ACHN (cell line): ENCODE measurements at places on chromosomes 2 and 18.
A peak's percentile ranks its signal among the peaks of the same experiment; 100 is the strongest.

DNA sequence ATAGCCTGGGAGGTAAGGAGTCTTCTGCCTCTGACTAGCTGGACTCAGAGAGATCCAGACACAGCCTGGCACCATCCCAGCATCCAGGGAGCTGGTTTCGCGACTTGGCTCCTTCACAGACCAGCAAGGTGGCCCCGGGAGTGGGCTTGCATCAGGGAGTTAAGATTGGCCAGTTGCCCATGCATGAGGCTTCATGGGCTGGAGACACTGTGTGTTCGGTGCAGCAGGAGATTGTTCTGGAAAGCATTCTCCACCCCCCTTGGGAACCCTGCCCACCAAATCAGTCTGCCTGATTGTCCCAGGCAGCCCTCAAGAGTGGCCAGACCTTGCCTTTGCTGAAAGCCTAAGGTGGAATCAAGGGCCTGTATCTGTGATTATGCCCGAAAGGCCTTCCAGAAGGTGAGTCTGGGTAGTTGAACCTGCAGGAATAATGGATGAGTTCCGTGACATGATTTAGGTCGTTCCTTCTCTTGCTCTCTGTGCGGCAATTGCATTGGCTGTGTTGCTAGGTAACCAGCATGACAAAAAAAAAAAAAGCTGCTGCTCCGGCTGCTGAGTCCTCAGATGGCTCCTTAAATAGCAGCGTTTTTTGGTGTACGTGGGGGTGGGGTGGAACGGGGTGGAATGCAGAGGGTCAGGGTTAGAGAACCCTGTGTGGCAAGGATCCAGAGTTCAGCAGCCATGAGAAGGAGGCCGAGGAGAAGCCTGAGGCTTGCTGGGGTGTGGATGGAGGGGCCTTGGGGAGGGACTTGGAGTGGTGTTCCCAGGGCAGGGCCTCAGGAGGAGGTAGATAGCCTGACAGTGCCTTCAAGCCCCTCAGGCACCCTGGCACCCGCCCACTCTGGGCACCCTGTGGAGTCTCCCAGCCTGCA, 93.0 kb upstream of the MCFD2 start:
- DNase-seq = no peak

DNA sequence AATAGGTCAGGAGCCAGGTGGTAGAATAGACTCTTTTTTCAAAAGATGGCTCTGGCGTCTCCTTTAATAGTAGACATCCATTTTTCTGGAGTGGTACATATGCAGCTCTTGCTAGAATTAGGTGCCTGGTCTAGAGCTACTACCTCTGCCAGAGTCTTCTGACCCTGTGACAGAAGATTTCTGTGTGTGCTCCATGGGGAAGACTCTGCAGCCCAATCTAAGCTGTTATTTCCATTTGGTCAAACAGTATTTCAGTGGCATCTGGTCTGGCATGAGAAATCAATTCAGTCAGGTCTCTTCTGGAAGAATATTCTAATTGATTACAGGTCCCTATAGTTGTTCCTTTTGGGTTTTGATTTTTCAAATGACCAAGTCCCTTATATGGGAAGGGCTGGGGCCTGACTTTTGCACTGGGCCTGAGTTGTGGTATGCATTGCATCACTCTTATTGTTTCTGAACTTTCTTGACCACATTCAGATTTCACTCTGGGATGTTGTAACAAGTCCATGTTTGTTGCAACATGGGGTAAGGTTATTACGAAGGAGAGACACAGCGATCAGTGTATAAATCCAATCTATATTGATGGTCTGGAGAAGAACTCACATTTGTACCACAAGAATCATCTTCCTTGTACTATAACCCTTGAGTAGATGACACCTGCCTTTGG, 12.1 kb downstream of the MXD1 start:
- no peak for DNase-seq

DNA sequence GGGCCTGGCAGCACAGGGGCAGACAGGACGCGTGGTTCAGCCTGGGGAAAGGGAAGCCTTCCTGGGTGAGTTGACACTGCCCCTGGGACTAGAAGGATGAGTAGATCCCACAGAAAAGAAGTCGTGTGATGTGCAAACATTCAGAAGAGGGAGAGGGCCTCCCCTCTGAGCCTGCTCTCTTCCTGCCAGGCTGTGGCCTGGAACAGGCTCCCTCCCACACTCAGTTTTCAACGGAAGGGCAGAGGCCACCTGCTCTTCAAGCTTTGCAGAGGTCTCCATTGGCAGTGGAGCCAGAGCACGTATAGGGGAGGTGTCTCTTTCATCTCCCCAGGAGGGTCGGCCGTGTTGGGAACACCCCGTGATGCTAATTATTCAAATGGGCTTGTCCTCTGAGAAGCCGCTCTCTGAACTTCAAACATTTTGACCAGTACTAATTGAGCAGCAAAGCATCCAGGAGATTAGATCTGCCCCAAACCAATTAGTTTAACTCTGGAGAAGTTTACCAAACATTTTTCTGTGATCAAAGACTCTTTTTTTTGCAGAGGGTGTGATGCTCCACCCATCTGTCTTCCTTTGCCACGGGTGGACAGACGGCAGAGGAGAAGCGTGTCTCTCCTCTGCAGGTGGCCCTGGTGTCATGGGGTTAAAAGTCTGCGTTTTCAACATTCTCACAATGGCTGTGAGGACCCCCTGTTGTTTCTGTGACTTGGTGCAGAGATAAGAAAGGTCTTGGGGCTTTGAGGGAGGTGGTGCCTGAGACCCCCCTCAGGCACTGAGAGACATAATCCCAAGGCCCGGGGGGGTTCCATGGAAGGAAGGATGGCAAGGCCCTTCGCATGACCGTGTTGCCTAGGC, 29.5 kb upstream of the ODC1 start:
- DNase-seq = no peak

- DNase-seq = no peak
These were observed 814.1 kb upstream of the SALL3 start for GRCh38 chr18:78165525-78165924.

GRCh38 chr2:33426666-33427231, 49.7 kb upstream of the RASGRP3 start:
- DNase-seq = peak; percentile 8
